Psoas muscle (tissue), 8 donors: ENCODE measurements at places on chromosomes 7 and 10. TPM values are rescaled to one million over a fixed set of nuclear protein-coding genes. Genes with fewer than 3 reads are reported as not detected.

GRCh38 chr10:75399461-75400162 is 2.0 kb downstream of the ZNF503 start:
- no peak overlapping the region for H3K27ac ChIP-seq
- H3K36me3 ChIP-seq: no peaks in the 10 kb centered on the region
- H3K27me3 ChIP-seq: peaks cover 5% of the 10 kb centered on the region
- H3K4me1 ChIP-seq: peaks cover 11% of the 10 kb centered on the region

DNA sequence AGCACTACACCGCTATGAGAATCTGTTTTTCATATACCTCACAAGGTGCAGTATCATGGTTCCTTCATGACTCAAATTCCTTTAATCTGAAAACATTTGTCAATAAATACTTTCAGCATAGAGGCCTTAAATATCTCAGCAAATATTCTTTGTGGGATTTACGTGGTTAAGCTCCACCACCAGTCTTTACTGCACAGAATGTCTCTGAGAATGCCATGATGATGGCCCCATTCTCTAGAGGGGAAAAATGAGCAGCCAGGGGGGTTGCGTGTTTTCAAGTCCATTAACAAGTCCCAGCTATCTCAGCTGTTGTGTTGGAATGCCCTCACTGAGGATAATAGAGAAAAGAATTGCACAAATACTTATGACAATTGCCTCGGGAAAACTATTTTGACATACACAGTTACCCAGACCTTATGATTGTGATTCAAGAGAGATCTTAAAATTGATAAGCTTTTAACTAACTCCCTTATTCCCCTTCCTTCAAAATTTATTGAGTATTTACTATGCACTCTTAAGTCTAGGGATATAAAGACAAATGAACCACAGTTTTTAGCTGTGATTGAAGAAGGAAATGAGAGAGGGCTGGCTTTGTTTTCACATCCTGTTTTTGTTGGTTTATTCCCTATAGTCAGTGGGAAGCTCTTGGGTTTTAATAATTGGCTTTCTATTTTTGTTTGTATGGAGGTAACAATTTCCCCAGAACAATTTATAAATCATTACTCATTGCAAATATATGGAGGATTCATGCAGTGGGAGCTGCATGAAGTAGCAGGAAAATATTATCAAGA is 176.5 kb upstream of the VWC2 start:
- no peak overlapping the region for H3K27ac ChIP-seq
- H3K4me3 ChIP-seq: no peak overlapping the region
- H3K27me3 ChIP-seq: no peaks in the 10 kb centered on the region
- DNase-seq: no peak
- no peaks in the 10 kb centered on the region for H3K4me1 ChIP-seq

GRCh38 chr7:37908221-37908788 is 8.3 kb downstream of the SFRP4 start:
- H3K36me3 ChIP-seq: no peaks in the 10 kb centered on the region
- DNase-seq: no peak
- H3K4me3 ChIP-seq: no peak overlapping the region

- H3K4me1 ChIP-seq: no peaks in the 10 kb centered on the region
- no peak overlapping the region for H3K4me3 ChIP-seq
- H3K27me3 ChIP-seq: no peaks in the 10 kb centered on the region
- DNase-seq: no peak
- H3K27ac ChIP-seq: no peak overlapping the region
- H3K36me3 ChIP-seq: no peaks in the 10 kb centered on the region
Observed at GRCh38 chr10:64394744-64395143, 873.5 kb downstream of the REEP3 start.

GRCh38 chr10:6721964-6722615 is 142.0 kb upstream of the PRKCQ start:
- no peak overlapping the region for H3K4me3 ChIP-seq
- H3K4me1 ChIP-seq: peaks cover 10% of the 10 kb centered on the region
- H3K27ac ChIP-seq: peak overlapping the region; percentile 19
- H3K27me3 ChIP-seq: no peaks in the 10 kb centered on the region

DNA sequence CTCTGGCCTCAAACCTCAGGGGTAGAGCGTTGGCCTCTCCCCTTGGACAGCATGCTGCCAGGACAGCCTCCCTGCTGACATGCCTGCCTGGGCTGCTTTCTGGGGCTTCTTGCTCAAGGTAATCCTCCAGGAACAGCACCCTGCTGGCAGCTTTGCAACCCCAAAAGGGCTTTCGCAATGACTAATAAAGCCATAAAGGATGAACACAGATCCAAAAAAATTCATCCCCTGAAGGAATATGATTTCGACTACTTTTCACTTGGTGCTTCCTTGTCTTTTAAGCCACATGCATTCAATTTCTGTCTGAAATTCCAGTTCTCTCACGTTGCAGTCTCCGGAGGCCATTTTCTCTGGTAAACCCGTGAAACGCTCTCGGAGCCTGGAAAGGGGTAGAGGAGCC is 15.1 kb upstream of the SH3PXD2A start:
- no peaks in the 10 kb centered on the region for H3K27me3 ChIP-seq
- no peaks in the 10 kb centered on the region for H3K36me3 ChIP-seq
- H3K27ac ChIP-seq: no peak overlapping the region
- DNase-seq: peak; percentile 58
- no peaks in the 10 kb centered on the region for H3K4me1 ChIP-seq

GRCh38 chr7:100827330-100828226 is at the start of gene EPHB4:
TSS of gene EPHB4 (minus strand) at chr7:100827523. CDS start at chr7:100827030, 493 bp downstream.
- peak; percentile 72 for DNase-seq
- H3K4me3 ChIP-seq: peak within 1 kb of the TSS; percentile 67
- no peaks in the 10 kb centered on the region for H3K4me1 ChIP-seq
- H3K36me3 ChIP-seq: no peaks in the 10 kb centered on the region
- peak within 1 kb of the TSS; percentile 30 for H3K27ac ChIP-seq

DNA sequence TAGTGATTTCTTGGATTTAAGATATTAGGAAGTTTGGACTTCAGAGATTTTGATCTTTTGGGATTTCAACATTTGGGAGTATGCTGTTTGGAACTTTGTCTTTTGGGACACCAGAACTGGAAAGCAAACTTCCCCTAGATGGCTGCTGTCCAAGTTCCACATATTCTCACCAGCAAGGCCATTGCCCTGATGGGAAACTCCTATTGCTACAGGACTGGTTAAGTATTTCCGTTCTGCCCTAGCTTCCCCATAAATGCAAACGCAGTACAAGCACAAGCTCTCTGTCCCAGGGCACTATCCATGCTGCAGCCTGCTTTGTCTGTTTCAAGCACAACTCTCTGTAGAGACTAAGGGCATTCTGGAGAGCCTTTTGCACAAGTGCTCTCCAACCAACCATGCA is 79.3 kb upstream of the SLC25A13 start:
- DNase-seq: no peak
- H3K27ac ChIP-seq: no peak overlapping the region
- no peaks in the 10 kb centered on the region for H3K4me1 ChIP-seq
- H3K27me3 ChIP-seq: no peaks in the 10 kb centered on the region
- H3K4me3 ChIP-seq: no peak overlapping the region

GRCh38 chr10:80493522-80494051 is 39.5 kb downstream of the TSPAN14 start:
- H3K27ac ChIP-seq: peak overlapping the region; percentile 4
- H3K4me3 ChIP-seq: no peak overlapping the region
- no peaks in the 10 kb centered on the region for H3K27me3 ChIP-seq
- DNase-seq: no peak
- H3K36me3 ChIP-seq: peaks cover 33% of the 10 kb centered on the region
- H3K4me1 ChIP-seq: peaks cover 27% of the 10 kb centered on the region

- peak; percentile 81 for DNase-seq
- H3K27me3 ChIP-seq: no peaks in the 10 kb centered on the region
- no peak overlapping the region for H3K4me3 ChIP-seq
- H3K36me3 ChIP-seq: peaks cover 3% of the 10 kb centered on the region
- H3K4me1 ChIP-seq: no peaks in the 10 kb centered on the region
- H3K27ac ChIP-seq: no peak overlapping the region
Observed at GRCh38 chr10:323651-324293, 188.5 kb downstream of the ZMYND11 start.

DNA sequence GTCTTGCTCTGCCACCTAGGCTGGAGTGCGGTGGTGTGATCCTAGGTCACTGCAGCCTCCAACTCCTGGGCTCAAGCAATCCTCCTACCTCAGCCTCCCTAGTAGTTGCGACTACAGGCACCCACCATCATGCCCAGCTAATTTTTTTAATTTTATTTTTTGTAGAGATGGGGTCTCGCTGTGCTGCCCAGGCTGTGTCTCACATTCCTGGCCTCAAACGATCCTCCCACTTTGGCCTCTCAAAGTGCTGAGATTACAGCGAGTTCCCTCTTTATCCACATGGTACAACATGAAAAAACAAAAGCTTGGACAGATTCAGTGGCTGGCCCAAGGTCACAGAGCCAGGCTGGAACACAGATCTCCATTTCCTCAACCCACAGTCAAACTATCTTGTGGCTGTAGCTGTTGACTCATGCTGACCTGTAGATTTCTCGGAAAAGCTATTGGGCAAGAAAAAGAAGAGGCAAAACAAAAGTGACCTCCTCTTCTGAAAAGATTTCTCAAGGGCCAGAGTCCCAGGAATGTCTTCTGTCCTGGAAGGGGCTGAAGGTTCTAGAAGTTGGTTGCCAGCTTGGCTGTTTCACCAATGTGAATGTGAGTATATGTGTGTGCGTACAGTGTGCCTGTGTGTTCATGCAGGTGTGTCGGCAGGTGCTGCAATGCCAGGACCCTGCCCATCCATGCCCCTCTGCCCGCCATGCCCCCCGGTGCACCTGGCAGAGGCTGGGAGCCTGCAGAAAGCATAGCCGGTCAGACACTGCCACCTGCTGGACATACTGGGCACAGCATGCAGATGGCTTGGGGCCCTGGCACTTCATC is 28.4 kb downstream of the TMEM130 start:
- no peaks in the 10 kb centered on the region for H3K36me3 ChIP-seq
- peaks cover 4% of the 10 kb centered on the region for H3K27me3 ChIP-seq
- H3K27ac ChIP-seq: no peak overlapping the region
- DNase-seq: peak; percentile 66

DNA sequence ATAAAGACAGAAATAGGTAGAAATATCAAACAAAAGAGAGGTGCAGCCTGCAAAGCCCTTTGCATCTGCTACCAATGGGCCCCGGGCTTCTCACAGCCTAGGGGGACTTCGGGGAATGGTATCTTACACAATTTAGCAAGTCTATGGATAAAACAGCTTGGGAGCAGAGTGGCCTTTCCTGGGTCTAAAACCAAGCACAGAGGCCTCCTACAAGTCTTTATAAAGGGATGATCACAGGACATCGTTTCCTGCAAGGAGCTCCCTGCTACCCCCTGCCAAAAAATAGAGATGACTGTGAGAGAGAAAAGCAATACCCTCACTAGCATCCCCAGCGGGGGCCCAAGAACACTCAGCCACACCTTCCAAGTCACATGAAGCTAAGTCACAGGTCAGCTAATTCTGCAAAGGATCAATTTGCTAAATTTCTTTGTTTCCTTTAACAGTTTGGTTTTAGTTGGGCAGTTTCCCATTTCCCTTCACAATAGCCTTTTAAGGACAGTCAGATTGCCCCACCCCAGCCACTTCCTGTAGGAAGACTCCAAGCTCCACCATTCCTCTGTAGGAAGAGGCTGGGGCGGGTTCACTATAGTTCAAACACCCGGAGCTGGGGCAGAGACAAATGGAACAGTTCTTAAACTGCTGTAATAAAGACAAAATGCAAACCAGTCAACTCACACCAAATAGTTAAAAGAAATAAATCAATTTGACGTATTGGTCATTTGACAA is 105.5 kb downstream of the SLIT1 start:
- DNase-seq: no peak
- no peaks in the 10 kb centered on the region for H3K4me1 ChIP-seq
- H3K27ac ChIP-seq: no peak overlapping the region
- H3K4me3 ChIP-seq: no peak overlapping the region

- no peaks in the 10 kb centered on the region for H3K27me3 ChIP-seq
- H3K4me1 ChIP-seq: peaks cover 7% of the 10 kb centered on the region
- no peak overlapping the region for H3K4me3 ChIP-seq
- H3K27ac ChIP-seq: no peak overlapping the region
- H3K36me3 ChIP-seq: no peaks in the 10 kb centered on the region
Observed at GRCh38 chr7:86991771-86992191, 67.7 kb downstream of the ELAPOR2 start.

Gene ABCA13
- 0.12 TPM for total RNA-seq

Gene SYT15
- total RNA-seq: 2.4 TPM

Gene AMPH
- 2.1 TPM for total RNA-seq

Gene ETV1
- 0.95 TPM for total RNA-seq

Gene PAX4
- not detected for total RNA-seq

Gene UBTD1
- 16.1 TPM for total RNA-seq

Gene ARMH3
- 17.2 TPM for total RNA-seq

Gene TMEM273
- 12.0 TPM for total RNA-seq
